GM12878 (cell line): ENCODE measurements at places on chromosomes 1 and 21. TPM values are rescaled to one million over a fixed set of nuclear protein-coding genes. Genes with fewer than 3 reads are reported as not detected.

PGLYRP4 gene
- polyA plus RNA-seq, result 0.28 and 0.51 TPM in 2 replicates

MAP1LC3C gene
- polyA plus RNA-seq, result not detected in 2 replicates

CITED4 gene
- 0.10 TPM in 1 of 2 replicates, not detected in the other for polyA plus RNA-seq

RHD gene
- 0.15 and 0.34 TPM in 2 replicates for polyA plus RNA-seq

PTPN7 gene
- 117 and 125 TPM in 2 replicates for polyA plus RNA-seq

RBP7 gene
- not detected in 2 replicates for polyA plus RNA-seq

KIF21B gene
- polyA plus RNA-seq, result 4.4 and 5.2 TPM in 2 replicates

SGIP1 gene
- 0.15 TPM in 1 of 2 replicates, not detected in the other for polyA plus RNA-seq

SLAMF1 gene
- polyA plus RNA-seq, result 87.3 and 89.1 TPM in 2 replicates

SPATA46 gene
- polyA plus RNA-seq, result not detected in 2 replicates

NR1I3 gene
- 0.19 and 0.52 TPM in 2 replicates for polyA plus RNA-seq

PROX1 gene
- 0.02 and 0.03 TPM in 2 replicates for polyA plus RNA-seq

TDRD5 gene
- polyA plus RNA-seq, result not detected in 2 replicates

ZNF670 gene
- 6.6 and 7.9 TPM in 2 replicates for polyA plus RNA-seq

SLC9C2 gene
- polyA plus RNA-seq, result not detected in 2 replicates

CFAP107 gene
- polyA plus RNA-seq, result not detected in 2 replicates

AJAP1 gene
- not detected in 2 replicates for polyA plus RNA-seq

GJA5 gene
- not detected in 2 replicates for polyA plus RNA-seq

CLCA4 gene
- polyA plus RNA-seq, result not detected in 2 replicates

PLXNA2 gene
- 0.08 TPM in 1 of 2 replicates, not detected in the other for polyA plus RNA-seq

VWA5B1 gene
- polyA plus RNA-seq, result not detected in 2 replicates

EVA1B gene
- 1.3 and 3.2 TPM in 2 replicates for polyA plus RNA-seq
